ENCODE measurements at places on chromosomes 7 and 10.

GRCh38 chr10:132575320-132576201 lies 38.0 kb downstream of the INPP5A start:
- DNase-seq: peak; percentile 91

DNA sequence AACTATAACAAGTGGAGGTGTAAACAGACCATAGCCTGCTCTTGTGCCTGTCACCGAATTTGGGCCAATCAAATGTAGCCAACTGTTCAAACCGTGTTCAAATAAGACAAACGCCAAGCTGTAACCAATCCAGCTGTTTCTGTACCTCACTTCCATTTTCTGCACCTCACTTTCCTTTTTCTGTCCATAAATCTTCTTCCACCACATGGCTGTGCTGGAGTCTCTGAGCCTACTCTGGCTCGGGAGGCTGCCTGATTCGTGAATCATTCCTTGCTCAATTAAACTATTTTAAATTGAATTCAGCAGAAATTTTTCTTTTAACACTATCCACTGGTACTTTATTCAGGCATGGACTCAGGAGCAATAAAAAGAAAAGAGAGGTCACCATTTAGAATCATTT lies 29.9 kb upstream of the COL1A2 start:
- no peak for DNase-seq

- no peak for DNase-seq
Observed at GRCh38 chr7:150754951-150755350, 17.7 kb downstream of the GIMAP5 start.

DNA sequence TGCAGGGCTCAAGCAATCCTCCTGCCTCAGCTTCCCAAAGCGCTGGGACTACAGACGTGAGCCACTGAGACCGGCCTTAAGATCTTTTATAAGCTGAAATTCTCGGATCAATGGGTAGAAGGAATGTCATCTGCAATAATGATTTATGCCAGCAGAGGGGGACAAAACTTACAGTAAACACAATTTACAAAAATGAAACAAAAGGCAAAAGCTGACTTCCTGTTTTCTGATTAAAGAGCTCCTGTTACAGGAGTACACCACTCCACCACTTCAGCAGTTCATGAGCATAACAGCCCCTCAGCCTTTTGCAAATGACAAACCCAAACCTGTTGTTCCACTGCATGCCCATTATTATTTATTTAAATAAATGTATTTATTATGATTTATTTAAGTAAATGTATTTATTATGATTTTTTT lies 88.5 kb upstream of the ATP6V0A4 start:
- peak; percentile 87 for DNase-seq

DNA sequence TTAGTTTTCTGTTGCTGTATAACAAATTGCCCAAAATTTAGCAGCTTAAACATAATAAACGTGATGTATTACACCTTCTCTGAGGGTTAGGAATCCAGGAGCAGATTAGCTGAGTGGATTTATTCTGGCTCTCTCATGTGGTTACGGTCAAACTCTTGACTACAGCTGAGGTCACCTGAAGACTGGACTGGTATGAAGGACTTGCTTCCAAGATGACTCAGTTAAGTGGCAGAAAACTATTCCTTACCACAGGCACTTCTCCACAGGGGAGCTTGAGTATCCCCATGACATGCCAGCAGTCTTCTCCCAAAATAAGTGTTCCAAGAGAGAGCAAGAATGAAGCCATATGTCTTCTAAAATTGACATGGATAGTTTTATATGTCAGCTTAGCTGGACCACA lies 957.2 kb upstream of the GHITM start:
- DNase-seq: no peak

All from suppressor macrophage treated with lipopolysaccharide for 4 hours (primary cell).